Activated CD4-positive, alpha-beta T cell treated with anti-CD3 and anti-CD28 coated beads for 24 hours (primary cell): ENCODE measurements at places on chromosomes 3 and 15.

GRCh38 chr3:171873580-171873979, 30.4 kb downstream of the TMEM212 start:
- no peak for DNase-seq

DNA sequence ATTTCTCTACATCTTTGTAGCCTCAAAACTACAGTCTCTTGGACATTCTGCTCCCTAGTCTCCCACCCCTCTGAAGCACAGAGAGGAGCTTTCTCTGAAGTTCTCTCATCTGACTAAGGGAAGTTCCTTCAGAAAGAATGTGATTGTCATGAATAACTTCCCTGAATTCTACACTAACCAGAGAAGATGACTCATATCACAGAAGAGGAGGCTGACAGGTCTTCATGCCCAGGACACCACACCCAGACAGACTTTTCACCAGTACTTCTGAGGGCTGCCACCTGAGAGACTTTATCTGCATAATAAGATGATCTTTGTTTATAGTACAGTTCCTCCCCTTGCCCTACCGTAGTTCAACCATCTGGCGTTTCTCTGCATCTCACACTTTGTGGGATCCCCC, 52.8 kb downstream of the CDIN1 start:
- DNase-seq = no peak

- DNase-seq = no peak
These were observed 45.8 kb downstream of the ZNF710 start for GRCh38 chr15:90046911-90047392.

DNA sequence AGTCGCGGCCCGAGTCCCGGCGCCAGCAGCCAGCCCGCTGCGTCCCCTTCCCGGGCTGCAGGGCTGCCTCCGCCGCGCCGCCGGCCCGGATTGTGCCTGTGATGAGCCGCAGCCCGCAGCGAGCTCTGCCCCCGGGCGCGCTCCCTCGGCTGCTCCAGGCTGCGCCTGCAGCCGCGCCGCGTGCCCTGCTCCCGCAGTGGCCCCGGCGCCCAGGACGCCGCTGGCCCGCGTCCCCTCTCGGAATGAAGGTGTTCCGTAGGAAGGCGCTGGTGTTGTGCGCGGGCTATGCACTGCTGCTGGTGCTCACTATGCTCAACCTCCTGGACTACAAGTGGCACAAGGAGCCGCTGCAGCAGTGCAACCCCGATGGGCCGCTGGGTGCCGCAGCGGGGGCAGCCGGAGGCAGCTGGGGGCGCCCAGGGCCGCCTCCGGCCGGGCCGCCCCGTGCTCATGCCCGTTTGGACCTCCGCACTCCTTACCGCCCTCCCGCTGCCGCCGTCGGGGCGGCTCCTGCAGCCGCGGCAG, 1.2 kb downstream of the CHST2 start:
- DNase-seq = peak; percentile 14
